ENCODE measurements at places on chromosomes 3 and 15. TPM values are rescaled to one million over a fixed set of nuclear protein-coding genes. Genes with fewer than 3 reads are reported as not detected.

Gene ITIH4
- total RNA-seq: 0.29 TPM

Gene GOLGA6B
- total RNA-seq: not detected

Gene GLCE
- 158 TPM for total RNA-seq

Gene ZNF80
- not detected for total RNA-seq

Gene SLC35G2
- total RNA-seq: 9.5 TPM

Gene GOLGA8R
- total RNA-seq: 1.5 TPM

Gene HDC
- total RNA-seq: not detected

Gene APBA2
- 53.5 TPM for total RNA-seq

Gene MUC4
- total RNA-seq: 0.12 TPM

Gene HAPLN3
- total RNA-seq: 22.4 TPM

Gene CLDN18
- total RNA-seq: not detected

Gene LRRK1
- 11.2 TPM for total RNA-seq

Gene PTX3
- total RNA-seq: 317 TPM

Gene GPR149
- total RNA-seq: not detected

- DNase-seq: no peak
Measured at GRCh38 chr3:23368731-23369130, 165.6 kb downstream of the UBE2E2 start.

DNA sequence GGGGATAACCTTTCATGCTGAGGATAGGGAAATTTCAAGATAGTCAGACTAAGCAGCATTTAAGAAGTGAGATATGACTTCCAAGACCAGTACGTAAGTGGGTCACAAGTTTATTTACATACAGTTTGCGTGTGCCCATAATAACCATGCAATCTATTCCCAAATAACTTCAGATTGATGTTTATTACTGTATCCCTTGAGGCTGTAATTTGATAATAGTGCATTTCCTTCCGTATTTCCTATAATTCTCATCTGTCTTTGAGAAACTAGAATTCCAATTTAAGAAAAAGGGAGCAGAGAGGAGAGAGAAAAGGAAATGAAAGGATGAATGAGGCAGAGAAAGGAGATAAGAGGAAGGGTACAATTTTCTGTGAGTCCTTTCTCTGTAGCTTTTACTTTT lies 1073.1 kb downstream of the EPHA3 start:
- no peak for DNase-seq

DNA sequence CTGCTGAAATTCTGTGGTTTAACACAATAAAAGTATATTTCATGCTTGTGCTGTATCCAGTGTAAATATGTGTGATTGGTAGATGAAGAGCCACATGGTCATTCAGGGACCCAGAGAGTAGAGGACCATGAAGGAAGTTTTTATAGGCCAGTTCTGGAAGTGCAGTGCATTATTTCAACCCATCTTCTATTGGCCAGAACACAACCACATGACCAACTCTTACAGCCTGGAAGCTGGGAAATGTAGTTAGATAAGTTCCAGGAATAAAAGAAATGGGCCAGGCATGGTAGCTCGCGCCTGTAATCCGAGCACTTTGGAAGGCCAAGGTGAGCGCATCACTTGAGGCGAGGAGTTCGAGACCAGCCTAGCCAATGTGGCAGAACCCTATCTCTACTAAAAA lies 21.4 kb upstream of the PRTG start:
- DNase-seq: no peak

DNA sequence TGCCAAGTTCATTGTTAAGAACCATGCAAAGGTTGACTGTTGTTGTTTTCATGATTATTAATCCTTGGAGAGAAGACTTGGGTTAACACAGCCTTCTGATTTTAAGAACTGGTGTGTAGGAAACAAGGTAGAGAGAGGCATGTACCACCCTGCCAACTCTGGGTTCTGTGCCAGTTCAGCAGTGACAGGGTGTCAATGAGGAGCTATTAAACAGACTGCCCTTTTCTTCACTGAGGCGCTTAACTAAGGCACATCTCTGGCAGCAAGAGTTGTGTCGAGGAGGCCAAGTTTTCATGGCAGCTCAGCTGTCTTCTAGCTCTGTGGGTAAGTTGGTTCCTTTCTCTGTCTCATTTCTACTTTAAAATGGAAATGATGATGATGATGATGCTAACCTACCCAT lies 117.6 kb downstream of the FEZF2 start:
- DNase-seq: no peak

DNA sequence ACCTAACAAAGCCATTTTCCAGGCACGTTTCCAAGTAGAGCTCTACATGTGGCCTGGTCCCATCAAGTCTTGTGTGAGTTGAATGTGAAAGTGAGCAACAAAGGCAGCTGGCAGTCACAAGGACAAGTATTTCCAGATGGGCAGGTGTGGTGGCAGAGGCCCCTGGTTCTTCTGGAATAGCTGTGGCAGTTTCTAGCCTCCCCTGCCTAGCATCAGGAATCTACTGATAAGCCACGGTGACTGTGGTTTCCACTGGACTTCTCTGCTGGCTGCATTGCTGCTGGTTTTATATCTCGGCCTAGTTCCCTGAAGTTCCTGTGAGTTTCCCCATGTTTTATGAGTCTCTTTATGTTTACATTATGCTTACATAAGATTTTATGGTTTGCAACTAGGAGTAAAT lies 117.7 kb downstream of the GOLIM4 start:
- DNase-seq: no peak

DNA sequence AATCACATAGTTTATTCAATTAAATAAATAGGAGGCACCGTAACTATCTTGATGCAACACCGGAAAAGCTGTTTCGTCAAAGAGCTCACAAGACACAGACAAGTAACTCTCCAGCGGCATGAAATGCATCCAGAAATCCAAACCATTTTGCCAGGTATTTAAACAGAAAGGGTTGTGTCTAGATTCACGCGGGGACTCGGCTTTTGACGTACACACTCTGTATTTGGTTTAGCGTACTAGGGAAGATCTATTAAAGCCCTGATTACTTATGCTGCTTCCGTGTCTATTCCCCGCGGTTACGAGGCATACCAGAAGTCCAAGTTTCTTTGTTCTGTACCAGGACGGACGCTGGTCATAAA lies 718 bp downstream of the BNIP2 start:
- no peak for DNase-seq

GRCh38 chr3:178325330-178325729 lies 210.9 kb upstream of the KCNMB2 start:
- no peak for DNase-seq

GRCh38 chr3:53813876-53814275 lies 32.3 kb downstream of the CHDH start:
- DNase-seq: no peak

- DNase-seq: no peak
Measured at GRCh38 chr15:78302579-78303312, 3.3 kb upstream of the SKIC8 start.

DNA sequence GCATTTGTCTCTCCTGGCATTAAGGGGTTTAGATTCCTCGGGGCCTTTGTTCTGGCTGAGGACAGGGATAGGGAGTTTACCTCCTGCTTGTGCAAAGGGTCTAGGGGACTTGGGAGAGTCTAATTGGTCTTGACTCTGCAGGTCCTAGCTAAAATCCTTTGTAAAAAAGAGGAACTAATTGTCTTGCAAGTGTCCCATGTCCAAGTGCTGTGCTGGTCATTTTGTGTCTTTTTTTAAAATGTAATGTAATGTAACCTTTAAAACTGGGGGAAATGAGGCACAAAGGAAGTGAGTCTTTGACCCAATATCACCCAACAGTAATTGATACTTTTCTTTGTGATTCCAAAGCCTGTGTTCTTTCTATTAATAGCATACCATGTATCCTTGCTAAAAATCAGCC lies 14.9 kb upstream of the C3orf80 start:
- DNase-seq: no peak

DNA sequence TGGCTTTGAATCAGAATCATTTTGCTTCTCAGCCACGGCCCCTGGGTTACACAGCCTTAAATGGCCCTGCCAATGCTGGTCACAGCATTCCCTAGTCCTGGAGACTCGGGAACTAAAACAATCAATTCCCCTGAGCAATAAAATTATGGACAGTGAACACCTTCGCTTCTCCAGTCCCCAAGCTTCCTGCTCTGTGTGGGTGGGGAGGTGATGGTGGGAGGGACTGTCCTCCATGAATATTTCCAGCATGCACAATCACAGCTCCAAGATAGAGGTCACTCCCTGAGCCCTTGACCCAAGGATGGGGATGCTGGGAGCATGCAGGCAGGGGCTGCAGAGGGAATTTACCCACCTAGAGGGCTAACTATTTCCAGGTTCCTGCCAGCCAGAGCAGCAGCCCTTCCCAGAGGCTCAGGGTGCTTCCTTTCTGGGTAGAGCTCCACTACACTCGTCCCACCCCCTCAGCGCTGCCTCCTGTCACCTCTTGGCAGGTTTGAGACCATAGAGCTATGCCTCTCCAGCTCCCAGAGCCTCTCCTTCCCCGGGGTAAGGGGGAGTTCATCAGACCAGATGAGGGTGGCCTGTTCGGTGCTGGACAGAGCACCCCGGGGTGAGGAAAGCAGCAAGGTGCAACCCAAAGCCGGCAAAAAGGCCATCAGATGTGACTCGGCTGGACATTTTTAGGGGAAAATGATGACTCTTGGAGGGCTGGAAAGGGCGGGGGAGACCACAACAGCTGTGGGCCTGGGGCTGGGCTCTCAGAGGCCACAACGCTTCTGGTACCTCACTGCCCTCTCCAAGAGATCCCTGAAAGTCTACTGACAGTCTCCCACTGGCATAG lies 14.5 kb upstream of the CCDC33 start:
- DNase-seq: no peak

- DNase-seq: no peak
Measured at GRCh38 chr3:31538801-31539200, 6.1 kb downstream of the STT3B start.

- no peak for DNase-seq
Measured at GRCh38 chr15:91414124-91414523, 314.1 kb downstream of the SV2B start.

GRCh38 chr3:9739181-9739580 lies 7.6 kb downstream of the BRPF1 start:
- DNase-seq: no peak

- no peak for DNase-seq
Measured at GRCh38 chr15:71685420-71685993, 124.8 kb upstream of the NR2E3 start.

- DNase-seq: no peak
Measured at GRCh38 chr3:108131475-108132134, 40.8 kb upstream of the CD47 start.

- DNase-seq: no peak
Measured at GRCh38 chr3:5264896-5265770, 77.6 kb downstream of the EDEM1 start.

DNA sequence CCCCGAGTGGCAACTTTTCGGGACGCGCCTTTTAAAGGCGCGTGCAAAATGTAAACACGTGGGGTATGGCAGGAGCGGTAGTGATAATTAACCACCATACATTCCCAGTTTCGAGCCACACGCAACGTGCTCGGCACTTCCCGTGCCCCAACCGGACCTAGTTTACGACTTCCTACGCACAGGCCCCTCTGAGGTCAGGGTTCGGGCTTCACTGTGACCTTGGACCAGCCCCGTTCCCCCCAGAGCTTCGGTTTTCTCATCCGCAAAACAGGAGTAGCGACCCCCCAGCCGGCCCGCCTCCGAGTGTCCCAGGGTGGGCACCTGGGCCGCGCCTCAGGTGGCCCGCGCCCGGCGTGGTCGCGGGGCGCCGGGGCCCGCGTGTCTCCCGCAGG lies 451 bp downstream of the CHCHD4 start:
- DNase-seq: no peak

DNA sequence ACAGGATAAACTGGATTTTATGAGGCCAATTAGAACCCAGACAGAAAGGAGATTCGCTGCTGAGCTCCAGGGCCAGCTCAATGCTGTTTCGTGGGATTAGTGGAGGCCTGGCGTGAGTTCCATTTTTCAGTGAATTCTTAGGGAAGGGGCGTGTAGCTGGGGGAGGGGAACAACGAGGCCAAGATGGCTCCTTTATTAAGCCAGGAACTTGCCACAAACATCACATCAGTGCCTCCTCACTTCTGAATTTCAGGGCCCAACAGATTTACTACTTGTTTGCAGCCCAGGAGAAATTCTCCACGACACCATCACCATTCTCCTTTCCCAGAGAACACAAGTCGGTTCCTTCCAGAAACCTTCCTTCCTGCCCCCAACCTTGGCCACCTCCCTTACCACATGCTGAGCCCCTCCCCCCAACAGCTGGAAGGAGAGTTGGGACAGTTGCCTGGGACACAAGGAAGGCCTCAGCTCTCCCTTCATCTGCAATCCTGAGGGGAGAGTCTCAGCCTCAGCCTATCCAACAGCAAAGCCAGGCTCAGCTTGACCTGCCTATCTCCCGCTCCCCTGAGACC lies 5.8 kb downstream of the IGDCC4 start:
- no peak for DNase-seq

- no peak for DNase-seq
Measured at GRCh38 chr15:78079298-78080087, 2.0 kb upstream of the TBC1D2B start.

GRCh38 chr3:135878501-135878900 lies 87.0 kb upstream of the PPP2R3A start:
- DNase-seq: no peak

GRCh38 chr15:48423896-48424475 lies 92.8 kb downstream of the DUT start:
- no peak for DNase-seq

- DNase-seq: no peak
Measured at GRCh38 chr3:11544412-11545181, 99.1 kb downstream of the VGLL4 start.

DNA sequence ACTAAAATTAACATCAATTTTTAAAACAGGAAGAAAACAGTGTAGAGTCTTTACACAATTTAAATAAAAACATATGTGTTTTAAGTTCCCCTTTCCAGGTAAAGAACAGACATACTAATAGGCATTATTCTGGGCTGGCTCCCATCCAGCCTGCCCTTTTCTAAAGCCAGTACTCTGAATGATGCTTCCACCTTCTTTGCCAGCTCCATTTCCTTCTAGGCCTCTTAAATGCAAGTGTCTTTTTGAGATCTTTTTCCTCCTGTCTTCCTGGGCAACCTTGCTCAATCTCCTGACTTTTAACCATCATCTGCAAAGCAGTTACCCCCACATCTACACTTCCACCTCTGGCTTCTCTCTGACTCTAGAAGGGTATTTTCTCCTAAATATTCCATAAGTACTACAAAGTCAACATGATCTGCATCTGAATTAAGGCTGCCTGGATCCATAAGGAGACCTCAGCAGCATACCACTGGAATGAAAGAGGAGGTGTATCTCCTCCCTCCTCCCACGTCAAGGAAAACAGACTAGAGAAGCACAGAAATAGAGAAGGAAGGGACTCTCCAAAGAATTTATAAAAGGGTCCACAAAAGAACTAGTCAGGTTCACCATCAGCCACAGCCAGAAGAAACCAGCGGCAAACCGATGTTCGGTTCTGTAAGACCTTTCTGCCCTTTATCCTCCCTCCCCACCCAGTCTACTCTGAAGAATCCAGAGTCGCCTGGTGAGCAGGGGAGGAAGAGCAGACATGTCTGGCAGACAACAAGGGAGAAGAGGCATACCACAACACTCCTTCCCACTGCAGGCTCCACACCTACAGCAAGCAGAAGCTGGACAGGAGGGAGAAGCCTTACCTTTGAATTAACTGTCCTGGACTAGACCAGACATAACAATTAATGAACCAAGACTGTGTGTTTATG lies 47.1 kb downstream of the GOLIM4 start:
- DNase-seq: no peak
